ENCODE measurements at places on chromosomes 5 and 9.

DNA sequence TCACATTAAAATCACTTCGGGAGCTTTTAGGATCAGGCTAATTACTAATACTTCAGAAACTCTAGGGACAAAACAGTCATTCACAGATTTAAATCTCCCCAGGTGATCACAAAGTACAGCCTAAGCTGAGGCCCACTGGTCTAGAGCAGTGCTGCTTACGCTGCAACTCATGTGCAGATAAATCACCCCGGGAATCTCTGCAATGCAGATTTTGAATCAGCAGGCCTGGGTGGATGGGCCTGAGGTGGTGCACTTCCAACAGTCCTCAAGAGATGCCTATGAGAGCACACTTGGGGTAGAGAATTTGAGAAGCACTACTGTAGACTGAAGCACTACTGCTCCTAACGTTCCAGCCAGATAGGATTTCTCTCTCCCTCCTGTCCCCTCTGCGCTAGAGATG lies 28.4 kb downstream of the CSF1R start:
- DNase-seq, result no peak

DNA sequence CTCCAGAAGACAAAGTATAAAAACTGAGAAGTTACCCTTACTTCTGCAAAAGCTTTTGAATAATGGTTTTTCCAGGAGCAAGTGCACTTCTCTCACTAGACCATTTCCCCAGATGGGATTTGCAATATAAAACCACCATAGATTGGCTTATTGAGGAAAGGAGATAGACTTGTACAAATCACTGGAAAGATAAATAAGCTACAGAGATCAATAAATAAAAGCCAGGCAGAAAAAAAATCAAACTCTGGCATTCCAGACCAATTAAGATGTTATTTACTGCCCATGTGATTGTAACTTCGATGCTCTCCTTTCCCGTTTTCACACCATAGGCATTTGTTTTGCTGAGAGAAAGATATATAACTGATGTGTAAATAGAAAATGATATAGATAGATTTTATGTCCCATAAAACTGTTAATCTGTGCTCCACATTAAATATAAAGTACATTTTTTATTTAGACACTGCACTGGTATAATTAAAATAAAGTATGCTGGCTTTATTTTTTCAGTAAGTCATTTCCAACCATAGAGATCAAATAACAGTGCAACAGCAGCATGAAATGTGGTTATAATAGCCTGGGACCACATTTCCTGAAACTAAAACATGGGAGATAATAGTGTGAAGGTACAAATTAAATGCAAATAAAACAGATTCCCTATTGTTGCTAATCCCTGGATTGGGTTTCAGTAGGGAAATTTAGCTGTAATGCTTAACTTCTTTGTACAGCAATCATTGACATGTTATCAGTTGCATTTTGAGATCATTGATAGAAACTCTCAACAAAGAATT lies 177.7 kb downstream of the NR2F1-AS1 start:
- no peak for DNase-seq

DNA sequence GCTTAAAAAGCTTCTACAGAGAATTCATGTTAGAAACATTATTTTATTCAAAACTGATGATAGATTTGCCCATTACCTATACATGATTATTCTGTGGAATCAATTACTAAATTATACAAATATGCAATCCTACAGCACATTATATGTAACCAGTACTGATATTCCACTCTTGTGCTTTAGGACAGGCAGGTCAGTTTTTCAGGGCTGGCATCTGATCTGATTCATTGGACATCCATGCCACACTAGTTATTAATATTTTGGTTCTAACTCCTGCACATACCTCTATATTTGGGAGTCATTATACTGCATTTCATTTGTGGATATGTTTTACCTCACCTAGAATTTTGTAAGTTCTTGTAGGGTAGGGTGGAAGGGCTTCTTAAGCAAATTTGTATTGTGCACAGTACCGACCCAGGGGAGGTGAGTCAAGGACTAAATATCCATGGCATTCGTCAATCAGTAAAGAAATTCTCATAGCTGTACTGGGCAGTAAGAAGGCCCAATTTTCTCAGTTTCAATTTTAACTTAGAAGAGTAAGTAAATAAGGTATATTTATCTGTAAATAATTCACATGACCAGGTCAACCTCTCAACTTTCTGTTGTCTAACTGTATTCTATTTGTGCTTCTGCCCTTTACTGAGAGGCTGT lies 33.5 kb downstream of the ELOVL7 start:
- DNase-seq, result no peak

DNA sequence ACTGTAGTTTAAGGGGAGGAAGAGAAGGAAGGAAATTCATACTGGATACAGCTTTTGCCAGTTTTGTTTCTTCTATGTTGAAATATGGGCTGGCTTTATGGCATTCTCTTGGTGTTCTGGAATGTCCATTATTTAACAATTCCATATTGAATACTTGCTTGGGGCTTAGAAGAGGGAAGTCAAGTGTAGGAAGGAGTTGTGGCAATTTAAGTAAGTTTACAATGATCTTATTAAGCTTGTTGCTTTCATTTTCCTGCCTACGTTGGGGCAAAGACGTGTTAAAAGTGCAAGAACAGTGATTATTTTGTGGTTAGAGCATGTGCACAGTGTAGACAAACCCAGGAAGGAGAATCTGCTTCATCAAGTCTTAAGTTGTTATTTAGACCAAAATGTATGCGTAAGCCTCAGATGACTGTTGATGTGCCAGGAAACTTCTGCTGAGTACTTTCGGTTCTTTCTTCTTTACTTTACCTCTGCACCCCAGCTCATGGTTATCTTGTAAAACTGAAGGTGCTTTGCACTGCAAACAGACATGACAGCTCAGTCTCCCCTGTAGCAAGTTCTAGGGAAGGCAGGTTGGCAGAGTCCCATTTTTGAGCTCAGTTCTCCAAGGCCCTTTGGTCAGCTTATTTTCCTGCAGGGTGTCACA lies 75.8 kb downstream of the F2RL2 start:
- DNase-seq, result no peak

DNA sequence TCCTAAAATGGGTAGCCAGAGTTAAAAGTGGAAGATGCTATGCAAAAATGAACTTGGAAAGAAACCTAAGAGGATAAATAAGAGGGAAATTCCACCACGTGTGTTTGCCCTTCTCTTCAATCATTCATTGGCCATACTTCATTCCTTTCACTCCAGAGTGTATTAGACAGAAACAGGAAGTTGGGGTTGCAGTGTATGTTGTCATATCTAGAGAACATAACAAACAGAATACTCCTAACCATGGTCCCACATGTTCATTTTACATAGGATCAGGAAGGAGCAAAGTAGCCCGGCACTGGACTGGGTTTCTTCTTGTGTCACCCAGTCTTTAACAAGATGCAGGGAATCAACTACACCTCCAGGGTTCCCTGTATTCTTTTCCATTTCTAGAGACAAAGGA lies 7.6 kb upstream of the GPBP1 start:
- no peak for DNase-seq

- DNase-seq, result no peak
Measured at GRCh38 chr5:43281840-43282658, 31.2 kb downstream of the HMGCS1 start.

GRCh38 chr5:76696251-76696650 lies 19.7 kb upstream of the F2R start:
- DNase-seq, result no peak

GRCh38 chr9:123669346-123669745 lies 260.6 kb downstream of the DENND1A start:
- no peak for DNase-seq

- no peak for DNase-seq
Measured at GRCh38 chr9:130824643-130825350, 10.3 kb upstream of the ABL1 start.

- no peak for DNase-seq
Measured at GRCh38 chr5:58988938-58989337, 406.1 kb downstream of the RAB3C start.

DNA sequence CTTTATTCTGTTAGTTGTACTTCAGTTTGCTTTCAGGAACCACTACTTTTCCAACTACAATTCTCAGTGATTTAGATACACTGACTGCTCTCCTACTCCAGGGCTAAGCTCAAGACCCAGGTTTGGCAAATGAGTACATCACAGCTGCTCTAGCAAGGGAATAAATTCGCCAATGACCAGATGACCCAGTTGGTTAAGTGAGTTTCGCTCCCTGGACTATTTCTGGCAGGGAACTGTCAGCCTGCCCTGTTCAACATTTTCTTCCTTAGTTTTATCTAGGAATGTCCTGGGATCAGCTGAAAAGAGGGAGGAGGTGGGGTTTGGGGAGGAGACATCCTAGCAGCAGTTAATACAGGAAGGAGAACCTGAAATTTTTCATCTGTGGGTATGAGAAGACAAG lies 6.4 kb upstream of the STARD4 start:
- no peak for DNase-seq

DNA sequence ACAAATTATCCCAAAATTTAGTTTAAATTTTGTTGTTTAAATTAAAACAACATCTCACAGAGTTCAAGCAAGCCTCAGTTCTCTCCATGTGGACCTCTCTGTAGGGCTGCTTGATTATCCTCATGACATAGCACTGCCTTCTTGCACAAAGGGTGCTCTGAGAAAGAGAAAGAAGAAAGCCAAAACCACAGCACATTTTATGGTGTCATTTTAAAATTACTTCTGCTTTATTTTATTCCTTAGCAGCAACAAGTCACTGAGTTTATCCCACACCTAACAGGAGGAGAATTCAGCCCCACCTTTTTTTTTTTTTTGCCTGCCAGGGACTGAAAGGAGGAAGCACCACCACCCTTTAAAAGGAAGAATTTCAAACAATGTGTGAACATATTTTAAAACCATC lies 12.8 kb upstream of the KCNV2 start:
- no peak for DNase-seq

GRCh38 chr5:92455011-92455410 lies 1071.9 kb upstream of the ARRDC3 start:
- no peak for DNase-seq

DNA sequence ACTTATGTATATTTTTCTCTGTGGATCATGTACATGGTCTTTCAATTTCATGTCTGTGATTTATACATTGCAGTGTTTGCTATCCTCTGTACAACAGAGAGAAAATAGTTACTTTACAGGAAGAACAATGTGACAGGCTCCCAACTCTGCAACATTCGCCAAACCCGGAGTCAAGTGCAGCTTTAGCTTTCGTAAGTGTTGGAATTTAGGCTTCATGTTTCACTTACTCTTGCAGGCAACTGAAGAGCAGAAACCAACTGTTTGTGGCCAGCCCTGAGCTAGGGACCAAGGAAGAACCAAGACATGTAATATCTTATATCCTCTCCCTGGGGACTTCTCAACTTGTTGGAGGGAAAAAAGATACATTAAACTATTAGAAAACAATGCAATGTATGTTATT lies 147.9 kb downstream of the C5orf15 start:
- DNase-seq, result no peak

DNA sequence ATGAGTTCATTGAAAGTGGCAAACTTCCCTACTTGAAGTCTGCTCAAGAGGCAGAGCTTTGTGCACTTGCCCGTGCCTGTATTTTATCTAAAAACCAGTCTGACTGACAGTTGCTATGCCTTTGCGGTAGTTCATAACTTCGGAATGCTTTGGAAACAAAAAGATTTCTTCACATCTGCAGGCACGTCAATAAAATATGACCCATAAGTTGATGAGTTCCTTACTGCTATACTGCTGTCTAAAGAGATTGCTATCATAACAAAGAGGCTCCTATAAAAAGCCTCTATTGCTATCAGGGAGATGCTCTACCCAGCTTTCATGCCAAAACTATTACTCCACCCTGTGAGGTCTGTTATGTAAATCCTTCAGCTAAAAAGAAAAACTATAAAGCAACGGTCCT lies 25.4 kb upstream of the RNF20 start:
- DNase-seq, result no peak

DNA sequence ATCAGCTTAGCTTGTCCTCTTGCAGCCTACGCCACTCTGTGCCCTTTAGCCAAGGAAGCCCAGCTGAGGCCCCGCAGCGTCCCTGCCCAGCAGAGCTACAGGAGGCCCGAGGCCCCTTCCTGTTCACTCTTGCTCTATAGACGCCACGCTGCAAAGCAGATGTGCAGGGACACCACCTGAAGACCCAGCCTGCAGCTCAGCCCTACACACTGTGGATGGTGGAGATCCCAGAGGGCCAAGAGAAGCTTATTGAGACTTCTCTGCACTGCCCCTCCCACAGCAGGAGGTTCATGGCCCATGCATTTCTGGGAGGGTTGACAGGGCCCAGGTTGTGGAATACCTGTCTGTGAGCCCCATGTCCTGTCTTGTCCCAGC lies 33.6 kb downstream of the IRF1 start:
- DNase-seq, result no peak

DNA sequence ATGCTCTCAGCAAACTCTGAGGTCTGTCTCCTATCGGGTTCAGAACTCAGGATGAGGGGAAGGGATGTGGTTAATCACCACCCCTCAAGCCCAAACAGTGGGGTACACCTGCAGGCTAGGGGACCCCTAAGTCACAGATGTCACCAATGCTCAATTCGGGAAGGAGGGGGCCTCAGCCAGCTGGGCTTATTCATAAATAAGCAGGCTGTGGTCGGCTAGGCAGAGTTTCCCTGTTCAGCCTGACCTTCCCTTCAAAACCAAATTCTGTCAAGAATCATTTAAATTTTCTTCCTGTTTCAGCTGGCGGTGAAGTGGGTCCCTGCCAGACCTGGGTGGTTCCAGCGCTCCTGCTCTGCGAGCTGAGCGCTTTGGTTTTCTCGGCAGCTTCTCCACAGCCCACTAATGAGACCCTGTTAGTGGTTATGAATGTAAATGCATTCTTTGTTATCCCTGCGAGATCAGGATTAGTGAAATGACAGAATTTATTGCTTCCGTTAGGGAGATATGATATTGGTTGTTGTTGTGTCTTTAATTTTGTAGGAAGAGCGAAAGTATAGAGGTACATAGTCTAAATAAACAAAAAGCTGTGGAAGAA lies 68.3 kb downstream of the AK8 start:
- DNase-seq, result no peak

GRCh38 chr9:132703336-132703735 lies 33.1 kb downstream of the GTF3C4 start:
- no peak for DNase-seq

DNA sequence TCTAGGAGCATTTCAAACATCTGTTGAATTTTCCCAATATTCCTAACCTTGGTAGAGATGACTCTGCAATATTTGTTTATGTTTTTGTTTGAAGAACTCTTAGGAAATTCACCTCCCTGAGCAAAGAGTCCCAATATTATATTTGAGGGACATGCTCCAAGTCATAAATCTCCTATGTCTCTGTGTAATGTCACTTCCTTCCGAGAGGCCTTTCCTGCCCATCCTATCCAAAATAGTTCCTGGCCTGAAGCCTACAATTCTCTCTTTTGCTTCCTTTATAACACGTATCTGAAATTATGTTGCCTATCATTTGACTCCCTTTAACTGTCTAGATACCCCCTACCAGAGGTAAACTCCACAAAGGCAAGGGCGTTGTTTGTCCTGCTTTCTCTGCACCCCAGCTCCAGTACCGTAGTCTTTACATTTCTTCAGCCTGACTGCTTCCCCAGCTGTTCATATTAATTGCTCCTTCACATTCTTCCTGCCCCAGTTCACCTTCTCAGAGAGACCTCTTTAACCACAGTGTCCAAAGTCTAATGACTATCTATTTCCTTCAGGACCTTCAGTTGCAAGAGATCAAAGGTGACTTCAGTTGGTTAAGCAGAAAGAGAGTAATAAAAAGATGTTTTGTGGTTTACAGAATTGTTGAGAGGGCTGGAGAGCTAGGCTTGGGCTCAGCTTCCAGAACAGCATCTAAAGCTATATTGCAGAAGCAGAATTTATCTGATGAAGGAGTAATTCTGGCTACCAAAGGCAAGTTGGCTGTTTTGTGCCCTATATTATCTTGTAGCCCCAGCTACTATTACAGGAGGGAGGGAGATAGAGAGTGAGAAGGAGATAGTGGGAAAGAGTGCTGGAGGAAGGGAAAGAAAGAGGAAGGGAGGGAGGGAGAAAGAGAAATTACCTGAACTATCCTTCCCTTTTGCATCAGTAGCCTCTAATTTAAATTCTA lies 109.3 kb upstream of the TMEM161B start:
- no peak for DNase-seq
